ENCODE measurements at places on chromosomes 1 and 21.

DNA sequence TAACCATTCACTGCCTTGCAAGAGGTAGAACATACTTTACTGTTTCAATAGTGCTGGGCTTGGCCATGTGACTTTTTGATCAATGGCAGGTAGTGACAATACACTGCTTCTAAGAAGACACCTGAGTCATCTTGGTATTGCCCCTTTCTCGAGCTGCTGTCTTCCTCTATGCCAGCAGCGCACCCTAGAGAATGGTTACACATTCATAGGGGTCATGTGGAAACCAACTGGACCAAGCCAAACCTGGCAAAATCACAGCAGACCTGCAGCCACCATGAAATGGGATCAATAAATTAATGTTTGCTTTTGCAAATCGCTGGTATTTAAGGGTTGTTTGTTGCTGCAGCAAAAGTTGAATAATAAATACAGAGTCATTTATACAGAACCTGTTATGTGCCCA, 122.3 kb downstream of the GRIK1 start:
- DNase-seq, result no peak

DNA sequence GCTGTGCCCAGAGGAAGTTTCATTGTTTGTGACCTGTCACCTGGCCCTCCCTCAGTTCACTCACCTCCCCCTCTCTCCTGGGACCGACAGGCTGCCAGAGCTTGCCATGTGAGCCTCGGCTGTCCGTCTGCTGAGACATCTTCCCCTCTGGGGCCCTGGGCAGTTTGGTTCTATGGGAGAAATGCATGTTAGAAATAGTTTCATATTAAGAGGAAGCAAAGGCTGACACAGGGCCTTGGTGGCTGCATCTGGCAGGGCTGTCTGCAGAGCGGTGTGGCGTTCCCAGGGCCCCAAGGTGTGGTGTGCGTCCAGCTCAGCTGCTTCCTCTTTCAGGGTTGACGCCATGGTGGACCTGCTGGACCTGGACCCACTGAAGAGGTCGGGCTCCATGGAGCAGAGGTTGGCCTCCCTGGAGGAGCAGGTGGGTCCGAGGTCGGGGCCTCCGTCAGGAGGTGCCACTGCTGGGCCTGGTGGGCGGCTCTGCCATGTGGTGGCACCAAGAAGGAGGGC, 31.9 kb upstream of the LRRC3 start:
- no peak for DNase-seq

GRCh38 chr21:14361958-14362357, 21.0 kb downstream of the HSPA13 start:
- no peak for DNase-seq

DNA sequence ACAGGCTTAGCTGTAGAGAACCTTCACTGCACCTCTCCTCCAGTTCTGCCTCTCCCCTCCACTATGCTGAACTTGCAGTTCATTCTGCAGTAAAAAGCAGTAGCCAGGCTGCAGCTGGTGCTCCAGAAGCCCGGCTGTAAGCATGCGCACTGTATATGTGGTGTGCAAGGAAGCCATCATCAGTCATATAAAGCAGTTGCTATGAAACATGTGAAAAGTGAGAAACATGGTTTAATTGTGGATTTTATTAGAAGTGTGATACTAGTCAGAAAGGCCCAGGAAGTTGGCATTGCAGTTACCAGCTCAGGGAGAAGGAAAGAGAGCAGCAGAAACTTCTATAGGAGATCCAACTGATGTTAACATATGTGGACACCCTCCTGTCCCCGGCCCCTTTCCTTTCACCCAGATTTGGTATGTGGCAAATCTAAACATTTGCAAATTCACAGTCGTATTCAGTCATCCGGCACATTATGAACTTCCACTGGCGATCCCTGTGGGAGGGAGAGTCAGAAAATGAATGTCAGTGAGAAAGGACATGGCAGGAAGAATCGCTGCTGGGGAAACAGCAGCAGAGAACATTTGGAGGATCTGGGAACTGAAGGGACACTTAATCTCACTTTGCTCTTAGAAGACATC, 32.8 kb downstream of the DPT start:
- DNase-seq, result no peak

DNA sequence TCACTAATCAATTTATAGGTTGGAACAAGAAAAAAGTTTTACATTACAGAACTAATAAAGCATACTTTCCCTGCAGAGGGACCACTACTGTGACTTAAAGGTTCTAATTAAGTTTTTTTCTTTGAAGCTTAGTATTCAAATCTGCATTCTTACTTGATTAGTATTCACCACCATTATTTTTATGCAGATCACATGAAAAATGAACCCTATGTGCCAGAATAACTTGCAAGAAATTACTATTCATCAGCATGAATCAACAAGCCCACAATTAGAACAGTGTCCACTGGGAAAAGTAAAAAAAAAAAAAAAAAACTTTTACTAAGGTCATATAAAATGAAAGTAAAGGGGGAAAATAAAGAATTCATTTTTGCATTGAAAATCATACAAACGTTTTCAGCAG, 90.8 kb downstream of the SMYD3 start:
- no peak for DNase-seq

DNA sequence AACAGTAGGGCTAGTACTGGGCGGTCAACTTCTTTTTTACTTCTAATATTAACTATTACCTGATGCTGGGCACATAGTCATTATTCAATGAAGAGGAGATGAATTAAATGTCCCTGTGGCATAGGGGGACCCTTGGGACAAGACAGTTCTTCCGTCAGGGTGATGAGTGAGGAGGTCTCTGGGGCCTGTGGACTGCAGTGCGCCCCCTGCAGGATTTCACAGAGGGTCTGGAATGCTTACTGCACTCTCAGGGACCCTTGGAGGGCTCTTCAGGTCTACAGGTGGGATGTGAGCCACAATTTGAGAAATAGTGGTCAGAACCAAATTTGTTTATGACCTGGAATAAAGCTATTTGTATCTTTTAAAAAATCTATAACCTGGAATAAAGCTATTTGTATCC, 149.4 kb downstream of the FAM78B start:
- DNase-seq, result no peak

DNA sequence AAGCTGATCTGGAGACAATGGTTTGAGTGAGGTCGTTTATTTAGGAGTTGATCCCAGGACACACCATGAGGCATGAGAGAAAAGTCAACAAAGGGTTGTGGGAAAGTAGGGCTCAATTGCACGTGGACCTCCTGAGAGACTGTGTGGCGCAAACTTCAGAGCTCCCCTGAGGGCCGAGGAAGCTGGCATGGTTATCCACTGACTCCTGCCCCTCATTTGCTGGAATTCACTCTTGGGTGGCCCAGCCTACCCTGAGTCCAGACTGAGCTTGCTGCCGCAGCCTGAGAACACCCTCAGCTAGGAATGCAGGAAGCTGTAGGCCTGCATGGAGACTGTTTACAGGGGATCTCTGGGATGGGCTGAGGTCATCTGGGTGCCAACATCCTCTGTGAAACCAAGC, 301.0 kb downstream of the RWDD3 start:
- DNase-seq, result no peak

GRCh38 chr1:145962157-145963102, 1.9 kb downstream of the ANKRD34A start:
- DNase-seq, result no peak

DNA sequence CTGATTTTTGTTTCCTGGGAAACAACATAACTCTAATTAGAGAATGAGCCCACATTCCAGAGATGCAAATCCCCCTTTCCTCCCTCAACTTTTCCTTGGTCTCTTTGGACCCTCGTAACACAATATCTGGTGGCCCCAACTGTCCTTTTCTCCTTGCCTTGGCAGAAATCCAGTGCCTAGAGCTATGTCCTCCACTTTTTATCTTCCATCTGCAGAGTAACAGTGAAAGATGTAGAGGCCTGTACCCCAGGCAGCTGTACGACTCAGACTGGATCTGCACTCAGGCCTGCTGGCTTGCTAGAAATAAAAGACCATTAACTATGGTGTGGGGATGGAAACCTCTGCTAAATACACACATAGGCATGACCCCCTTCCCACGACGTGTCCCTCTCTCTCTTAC, 72.0 kb downstream of the WARS2 start:
- DNase-seq, result no peak

DNA sequence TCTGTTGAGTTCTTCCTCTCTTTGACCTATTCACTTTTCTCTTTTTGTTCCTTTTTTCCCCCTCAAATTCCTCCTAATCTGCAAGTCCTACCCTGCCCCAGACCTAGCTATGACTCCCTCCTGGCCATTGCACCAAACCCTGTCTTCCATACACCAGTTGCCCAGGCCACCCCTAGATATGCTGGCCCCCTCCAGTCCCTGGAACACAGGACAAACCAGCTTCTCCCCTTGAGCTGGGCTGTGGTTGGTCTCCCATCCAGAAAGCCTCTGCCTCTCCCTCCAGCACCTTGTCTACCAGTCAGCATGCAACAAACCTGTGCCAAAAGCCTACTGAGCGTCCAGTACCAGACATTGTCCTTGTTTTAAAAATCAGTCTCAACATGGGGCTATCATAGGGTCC, 59.4 kb downstream of the ELK4 start:
- no peak for DNase-seq

DNA sequence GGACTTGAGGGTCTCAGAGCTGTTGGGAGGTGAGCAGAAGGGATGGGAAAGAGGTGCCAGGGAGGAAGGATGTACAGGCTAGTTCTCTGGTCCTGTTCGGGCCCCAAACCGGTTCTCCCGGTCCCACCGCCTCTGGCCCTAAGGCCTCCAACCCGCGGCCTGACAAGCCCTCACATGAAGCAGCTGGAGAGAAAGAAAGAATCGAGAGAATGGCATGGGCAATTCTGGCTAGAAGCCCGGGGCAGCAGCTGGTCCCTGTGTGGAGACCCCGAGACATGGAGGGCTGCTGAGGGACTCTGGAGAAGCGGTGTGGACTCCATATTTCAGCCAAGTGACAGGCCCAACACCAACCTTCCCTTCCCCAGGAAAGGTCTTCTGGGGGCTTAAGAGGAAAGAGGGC, 730 bp downstream of the CDC42SE1 start:
- DNase-seq, result no peak

GRCh38 chr1:225642177-225642576, 10.7 kb downstream of the ENAH start:
- DNase-seq, result no peak

- no peak for DNase-seq
Observed at GRCh38 chr21:33510826-33511225, 19.3 kb upstream of the DNAJC28 start.

GRCh38 chr1:230661976-230662375, 19.7 kb downstream of the COG2 start:
- DNase-seq, result no peak

DNA sequence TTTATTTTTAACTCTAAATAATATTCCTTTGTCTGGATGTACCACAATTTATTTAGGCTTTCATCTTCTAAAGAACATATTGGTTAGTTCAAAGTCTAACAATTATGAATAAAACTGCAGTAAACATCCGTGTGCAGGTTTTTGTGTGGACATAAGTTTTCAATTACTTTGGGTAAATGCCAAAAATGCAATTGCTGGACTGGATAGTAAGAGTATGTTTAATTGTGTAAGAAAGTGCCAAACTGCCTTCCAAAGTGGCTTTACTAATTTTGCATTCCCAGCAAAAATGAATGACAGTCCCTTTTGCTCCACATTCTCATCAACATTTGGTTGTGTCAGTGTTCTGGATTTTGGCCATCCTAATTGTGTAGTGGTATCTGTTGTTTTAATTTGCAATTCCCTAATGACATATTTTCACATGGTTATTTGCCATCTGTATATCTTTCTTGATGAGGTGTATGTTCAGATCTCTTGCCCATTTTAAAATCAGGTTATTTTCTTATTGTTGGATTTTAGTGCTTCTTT, 113.8 kb downstream of the DPYD start:
- DNase-seq, result no peak

DNA sequence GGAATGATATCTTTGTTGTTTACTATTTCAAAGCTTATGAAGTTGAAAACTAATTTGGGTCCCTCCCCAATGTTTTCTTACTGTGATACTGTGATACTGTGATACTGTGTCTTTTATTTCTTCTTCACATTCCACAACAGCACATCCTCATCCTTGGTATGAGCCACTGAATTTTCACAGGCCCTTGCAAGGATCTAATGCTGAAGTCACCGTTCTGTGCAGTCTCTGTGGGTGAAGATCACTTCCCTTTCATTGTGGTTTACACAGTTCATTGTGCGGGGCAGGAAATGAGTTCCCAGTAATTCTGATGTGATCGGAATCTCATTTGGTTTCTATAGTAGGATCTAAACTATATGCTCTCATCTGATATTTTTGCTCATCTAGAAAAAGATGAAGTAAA, 32.1 kb upstream of the PAXBP1 start:
- DNase-seq, result no peak

GRCh38 chr1:198641966-198642668, 3.3 kb downstream of the PTPRC start:
- no peak for DNase-seq

- DNase-seq, result no peak
Observed at GRCh38 chr1:245168906-245169305, 14.1 kb downstream of the KIF26B start.

GRCh38 chr1:225532240-225532944, 104.6 kb upstream of the LBR start:
- no peak for DNase-seq

GRCh38 chr1:87757676-87758075, 429.0 kb downstream of the LMO4 start:
- DNase-seq, result no peak

DNA sequence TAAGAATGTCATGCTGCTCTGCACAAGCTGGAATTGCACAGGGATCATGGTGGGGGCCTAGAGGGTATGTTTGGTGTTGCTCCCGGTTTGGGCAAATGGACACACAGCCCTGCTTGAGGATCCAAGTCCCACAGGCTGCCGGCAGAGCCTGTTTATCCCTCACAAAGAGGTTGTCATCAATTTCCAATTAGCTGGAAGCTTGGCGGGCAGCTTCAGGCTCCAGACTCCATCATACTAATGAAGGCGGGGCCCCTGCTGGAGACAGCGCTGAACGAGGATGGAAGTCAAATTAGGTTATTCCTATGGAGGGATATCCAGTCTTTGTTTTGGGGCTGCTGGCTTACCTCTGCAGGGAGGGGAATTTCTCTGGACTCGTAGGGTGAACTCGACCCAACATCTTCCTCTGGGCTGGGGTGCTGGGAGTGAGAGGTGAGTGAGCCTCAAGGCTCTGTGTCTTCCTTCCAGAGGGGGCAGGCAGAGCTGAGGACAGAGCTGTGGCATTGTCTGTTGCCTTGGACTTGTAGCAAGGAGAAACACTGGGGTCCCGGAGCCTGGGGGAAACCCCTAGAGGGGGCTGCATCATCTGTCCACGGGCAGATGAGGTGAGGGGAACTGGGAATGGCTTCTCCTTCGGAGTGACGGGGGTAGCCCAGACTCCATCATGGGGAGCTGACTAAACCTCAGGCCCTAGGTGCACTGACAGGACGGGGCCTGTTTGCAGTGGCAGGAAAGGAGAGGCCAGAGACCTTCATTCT, 24.9 kb upstream of the PARP1 start:
- DNase-seq, result no peak

DNA sequence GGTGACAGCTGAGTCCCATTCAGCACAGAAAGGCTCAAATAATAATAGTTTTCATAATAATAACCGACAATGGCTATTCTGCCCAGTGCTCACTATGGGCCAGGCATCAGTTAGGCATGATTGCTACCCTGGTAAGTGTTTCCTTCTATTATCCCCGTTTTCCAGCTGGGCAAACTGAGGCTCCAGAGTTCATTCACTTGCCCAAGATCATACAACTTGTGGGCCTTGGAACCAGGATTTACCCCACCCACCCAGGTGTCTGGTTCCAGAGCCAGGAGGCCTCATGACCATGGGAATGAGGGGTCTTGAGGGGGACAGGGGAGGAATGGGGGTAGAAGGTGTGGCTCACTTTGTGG, 518 bp downstream of the PLOD1 start:
- DNase-seq, result no peak
